ENCODE measurements at places on chromosomes 7 and 10.
A peak's percentile ranks its signal among the peaks of the same experiment; 100 is the strongest.

DNA sequence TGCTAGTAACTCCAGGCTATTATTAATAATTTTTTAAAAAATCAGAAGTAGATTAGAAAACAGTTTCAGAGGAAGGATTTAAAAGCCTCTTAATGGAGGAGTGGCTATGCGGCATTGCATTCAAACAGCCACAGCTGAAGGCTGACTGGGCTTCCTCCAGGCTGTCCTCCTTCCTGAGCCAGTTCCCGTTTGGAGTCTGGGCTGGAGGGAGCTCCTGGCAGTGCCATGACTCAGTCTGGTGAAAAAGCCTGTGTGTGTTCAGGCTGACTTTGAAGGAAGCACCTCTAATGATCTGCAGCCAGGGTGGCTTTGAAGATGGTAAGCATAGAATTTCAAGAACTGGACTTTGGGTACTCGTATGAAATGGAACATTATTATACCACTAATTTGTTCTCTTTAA is 134.6 kb downstream of the DPP6 start:
- DNase-seq = no peak

DNA sequence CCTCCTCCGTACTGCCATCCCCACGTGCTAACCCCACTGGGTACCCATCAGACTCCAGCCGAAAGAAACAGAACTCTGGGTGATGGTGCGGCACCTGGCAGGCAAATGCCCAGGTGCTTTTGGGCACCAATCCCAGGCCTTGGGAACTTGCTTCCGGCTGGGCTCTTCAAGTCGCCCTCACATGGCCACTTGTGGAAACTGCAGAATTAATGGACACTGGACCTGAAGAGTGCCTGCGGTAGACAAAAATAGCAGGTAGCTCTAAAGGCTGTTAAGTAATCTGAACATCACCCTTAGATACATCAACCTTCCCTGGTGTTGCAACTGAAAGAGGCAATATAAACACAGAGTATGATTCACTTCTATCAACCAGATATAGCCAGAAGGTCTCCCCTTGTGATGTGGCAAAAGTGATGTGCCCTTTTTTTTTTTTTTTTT is 644.4 kb downstream of the GRM8 start:
- peak; percentile 79 for DNase-seq

GRCh38 chr7:141584935-141585334 is 33.7 kb downstream of the AGK start:
- no peak for DNase-seq

GRCh38 chr7:120462991-120463390 is 190.0 kb downstream of the KCND2 start:
- DNase-seq = no peak

Data from MCF 10A (cell line).